Suppressor macrophage treated with lipopolysaccharide for 1 hour (primary cell): ENCODE measurements at places on chromosomes 2 and 18.

- peak; percentile 40 for DNase-seq
Observed at GRCh38 chr2:105797298-105797819, 52.6 kb downstream of the NCK2 start.

- peak; percentile 79 for DNase-seq
Observed at GRCh38 chr2:144508172-144508851, 11.6 kb downstream of the ZEB2 start.

DNA sequence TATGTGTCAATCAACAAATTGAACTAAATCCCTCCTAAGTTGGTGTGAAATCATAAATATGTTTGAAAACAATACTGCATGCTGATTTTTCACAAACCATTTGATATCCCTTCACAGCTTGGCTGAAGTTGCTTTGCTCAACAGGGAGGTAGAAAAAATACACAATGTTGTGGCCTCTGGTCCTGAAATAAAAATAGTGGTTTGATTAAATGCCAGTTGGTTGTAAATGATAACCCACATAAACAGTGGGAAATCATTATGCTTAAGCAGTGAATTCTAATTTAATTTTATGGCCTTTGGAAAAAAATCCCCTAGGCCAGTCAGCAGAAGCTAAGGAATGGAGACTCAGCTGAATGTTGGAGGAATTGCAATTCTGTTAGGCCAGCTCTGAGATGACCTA lies 359.4 kb upstream of the CWC22 start:
- DNase-seq, result no peak

DNA sequence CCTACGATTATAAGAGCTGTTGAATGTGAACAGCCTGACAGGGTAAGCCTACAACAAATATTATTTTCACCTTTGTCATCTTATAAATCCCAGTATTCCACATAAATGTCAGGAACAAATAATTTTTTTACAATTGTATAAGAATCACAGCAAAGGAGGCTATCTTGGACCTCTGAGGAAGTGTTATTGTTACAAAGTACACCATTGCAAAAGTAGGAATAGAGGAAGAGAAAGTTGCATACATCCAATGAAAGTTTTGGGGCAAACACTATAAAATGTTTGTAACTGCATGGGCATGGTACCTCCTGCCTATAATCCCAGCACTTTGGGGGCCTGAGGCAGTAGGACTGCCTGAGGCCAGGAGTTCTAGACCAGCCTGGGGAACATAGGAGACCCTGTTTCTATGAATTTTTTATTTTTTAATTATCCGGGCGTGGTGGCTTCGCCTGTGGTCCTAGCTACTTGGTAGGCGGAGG lies 715 bp upstream of the MEMO1 start:
- peak; percentile 59 for DNase-seq

GRCh38 chr18:78517973-78518372 lies 461.6 kb upstream of the SALL3 start:
- DNase-seq, result no peak

DNA sequence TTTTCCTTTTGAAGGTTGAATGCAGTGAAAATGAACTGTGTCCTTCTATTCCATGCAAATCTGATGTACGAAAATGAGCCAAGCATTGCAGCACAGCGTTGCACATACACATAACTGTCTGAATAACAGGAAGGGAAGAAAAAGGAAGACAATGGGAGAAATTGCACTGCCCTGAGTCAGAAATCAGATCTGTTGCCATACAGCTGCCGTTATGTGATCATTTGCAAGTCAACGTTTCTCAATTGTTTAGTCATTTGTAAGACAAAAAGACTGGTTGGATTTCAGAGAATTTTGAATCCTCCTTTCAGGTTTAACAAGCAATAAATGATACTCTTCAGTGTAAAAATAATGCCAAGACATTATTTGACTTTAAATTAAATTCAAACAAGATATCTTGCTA lies 284.1 kb downstream of the DSEL start:
- no peak for DNase-seq

GRCh38 chr2:217218269-217219163 lies 358.7 kb upstream of the TNP1 start:
- peak; percentile 73 for DNase-seq

DNA sequence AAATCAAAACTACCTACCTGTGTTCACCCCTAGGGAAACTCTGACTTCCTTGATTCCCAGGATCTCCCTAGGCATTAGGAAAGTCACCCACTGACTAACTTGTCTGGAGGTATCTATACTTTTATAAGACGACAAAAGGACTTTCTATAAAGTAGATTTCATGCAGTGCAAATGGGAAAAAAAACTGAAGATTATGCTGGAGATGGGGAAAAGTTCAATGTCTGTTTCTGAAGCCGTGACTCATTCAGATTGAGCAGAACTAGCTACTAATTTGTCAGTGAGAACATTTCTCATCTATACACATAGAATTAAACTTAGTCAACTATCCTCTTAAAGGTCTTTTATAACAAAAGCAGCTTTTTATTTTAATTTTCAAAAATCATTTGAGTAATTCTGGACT lies 6.0 kb downstream of the SEPTIN10 start:
- no peak for DNase-seq

DNA sequence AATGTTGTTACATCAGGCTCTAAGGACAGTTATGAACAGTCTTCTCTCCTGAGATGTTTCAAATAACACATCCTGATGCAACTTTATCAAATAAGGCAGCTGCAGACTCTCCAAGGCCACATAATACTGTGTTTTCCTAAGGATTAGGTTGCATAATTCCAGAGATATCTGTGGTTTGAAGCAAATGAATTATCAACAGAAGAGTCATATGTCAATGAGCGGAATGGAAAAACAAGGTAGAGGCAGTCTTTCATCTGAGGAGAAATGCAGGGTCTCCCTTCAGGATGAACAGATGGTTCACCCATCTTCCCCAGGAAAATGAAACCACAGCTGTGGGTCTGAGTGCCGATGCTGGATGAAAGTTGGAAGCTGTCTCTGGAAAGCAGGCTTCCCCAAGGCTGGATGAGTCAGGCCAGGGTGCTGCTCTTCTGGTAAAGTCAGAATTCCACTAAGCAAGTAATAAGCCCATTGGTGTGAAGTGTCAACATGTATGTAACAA lies 22.2 kb downstream of the LYG1 start:
- no peak for DNase-seq

GRCh38 chr18:78798402-78799175 lies 181.0 kb upstream of the SALL3 start:
- no peak for DNase-seq

DNA sequence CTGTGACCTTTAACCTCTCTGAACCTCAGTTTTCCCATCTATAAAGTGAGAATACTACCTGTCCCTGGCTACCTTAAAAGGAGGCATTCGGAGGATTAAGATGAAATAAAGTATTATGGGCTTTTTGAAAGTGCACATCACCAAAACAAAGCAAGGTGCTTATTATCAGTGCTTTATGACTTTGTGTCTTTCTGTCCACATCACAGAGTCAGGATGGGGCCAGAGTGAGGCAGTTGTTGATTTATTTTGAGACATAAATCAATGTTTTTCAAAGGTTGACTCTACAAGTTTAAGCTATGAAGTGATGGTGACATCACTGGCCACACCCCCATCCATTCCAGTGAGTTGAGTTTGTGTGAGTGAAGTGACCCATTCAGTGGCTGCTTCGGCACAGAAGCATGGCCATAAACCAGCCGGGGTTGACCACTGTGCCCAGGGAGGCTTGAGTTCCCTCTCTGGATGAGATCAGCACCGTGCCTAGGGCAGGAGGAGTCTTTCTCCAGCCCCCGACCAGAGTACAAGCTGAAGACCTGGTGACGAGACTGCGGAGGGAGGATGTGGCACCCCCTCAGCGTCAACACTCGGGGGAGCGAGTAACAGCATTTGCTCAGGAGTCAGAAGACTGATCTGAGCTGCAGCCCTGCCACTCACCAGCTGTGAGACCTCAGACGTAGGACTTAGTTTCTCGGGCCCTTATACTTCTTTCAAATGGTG lies 89.0 kb upstream of the PPP1CB start:
- no peak for DNase-seq

- no peak for DNase-seq
Observed at GRCh38 chr2:127392828-127393578, 5.2 kb upstream of the MAP3K2 start.

GRCh38 chr2:158518084-158518483 lies 61.3 kb downstream of the PKP4 start:
- peak; percentile 39 for DNase-seq

GRCh38 chr2:224997802-224998201 lies 44.5 kb downstream of the DOCK10 start:
- DNase-seq, result no peak

GRCh38 chr2:67585400-67585799 lies 188.3 kb downstream of the ETAA1 start:
- no peak for DNase-seq

DNA sequence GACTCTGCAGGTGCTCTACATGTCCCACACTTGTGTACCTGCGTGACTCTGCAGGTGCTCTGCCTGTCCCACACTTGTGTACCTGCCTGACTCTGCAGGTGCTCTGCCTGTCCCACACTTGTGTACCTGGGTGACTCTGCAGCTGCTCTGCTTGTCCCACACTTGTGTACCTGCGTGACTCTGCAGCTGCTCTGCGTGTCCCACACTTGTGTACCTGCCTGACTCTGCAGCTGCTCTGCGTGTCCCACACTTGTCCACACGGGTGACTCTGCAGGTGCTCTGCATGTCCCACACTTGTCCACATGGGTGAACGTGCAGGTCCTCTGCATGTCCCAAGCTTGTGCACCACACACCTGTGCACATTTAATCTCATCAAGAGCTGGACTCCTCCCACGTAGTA lies 576.7 kb upstream of the SALL3 start:
- no peak for DNase-seq

DNA sequence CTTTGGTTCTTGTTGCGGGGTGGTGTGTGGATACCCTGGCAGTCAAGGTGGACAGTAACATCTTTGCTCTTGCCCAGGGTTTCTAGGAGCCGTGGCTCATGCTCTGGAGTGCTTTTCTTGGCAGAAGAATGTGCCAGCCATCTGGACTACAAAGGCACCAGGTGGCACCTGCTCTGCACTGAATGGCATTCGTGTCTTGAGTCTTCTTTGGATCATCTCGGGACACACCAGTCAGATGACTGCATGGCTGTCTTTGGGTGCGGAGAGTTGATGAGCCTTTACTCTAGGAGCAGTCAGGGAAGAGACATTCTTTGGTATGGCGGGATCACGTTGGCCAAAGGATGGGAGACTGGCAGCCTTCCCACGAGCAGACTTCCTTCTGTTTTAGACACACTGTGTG lies 104.1 kb upstream of the SEC11C start:
- no peak for DNase-seq

- DNase-seq, result no peak
Observed at GRCh38 chr2:120392923-120393322, 47.0 kb downstream of the INHBB start.

DNA sequence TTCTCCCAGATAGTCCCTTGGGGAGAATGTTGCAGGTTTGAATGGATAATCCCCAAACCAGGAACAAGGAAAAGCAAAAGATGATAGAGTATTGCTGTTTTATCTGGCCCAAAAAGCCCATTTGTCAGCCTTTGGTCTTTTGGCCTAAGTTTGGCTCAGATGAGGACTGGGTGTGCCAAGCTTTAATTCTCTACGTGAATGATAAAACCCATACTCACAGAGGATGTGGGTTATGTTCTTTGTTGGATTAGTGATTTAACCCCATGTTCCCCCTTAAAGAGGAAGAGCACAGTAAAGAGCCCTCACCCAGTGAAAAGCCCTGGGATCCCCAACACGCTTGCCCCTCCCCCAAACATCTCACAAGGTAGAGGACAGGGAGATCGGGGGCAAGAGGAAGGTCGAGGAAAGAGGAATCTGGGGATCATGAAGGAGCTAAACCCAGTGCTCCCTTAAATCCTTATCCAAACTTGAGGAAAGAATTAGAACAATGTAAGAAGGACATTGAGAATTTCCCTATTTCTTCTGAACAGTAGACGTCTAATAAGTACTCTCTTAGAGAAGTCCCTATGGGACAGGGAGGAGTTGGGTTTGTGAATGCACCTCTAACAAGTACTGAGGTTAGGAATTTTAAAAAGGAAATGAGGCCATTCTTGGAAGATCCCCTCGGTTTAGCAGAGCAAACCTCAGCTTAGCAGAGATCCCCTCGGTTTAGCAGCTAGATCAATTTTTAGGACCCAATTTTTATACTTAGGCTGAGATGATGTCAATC lies 105.0 kb downstream of the HIBCH start:
- DNase-seq, result no peak

- DNase-seq, result no peak
Observed at GRCh38 chr2:187876554-187876953, 322.3 kb upstream of the TFPI start.

DNA sequence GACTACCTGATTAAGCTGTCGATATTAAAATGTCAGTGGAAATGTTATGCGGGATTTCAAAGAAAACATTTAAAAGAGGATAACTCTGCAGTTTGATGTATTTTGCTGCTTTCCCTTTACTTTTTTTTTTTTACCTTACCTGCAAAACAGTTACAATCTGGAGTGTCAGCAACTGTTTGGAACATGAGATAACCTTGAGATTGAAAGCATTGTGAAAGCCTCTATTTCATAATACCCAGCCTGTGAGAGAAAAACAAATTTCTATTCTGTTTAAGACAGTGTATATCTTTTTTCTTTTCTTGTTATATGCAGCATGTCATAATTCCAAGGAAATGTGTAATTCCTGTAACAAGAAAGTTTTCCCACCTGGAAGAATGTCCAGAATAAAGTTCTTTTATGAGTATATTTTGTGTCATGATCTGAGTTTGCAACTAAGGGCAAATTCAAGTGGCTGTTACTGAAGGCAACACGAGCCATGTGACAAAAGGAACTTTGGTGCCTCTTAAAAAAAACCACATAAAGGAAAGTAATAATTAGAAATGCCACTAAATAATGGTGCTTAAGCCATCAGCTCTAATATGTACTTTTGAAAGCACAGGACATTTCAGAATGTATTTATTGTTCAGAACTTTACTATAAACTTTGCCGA lies 297.0 kb upstream of the DSEL start:
- DNase-seq, result no peak
